Suprapubic skin (tissue), 4 donors: ENCODE measurements at places on chromosomes 16 and 17. TPM values are rescaled to one million over a fixed set of nuclear protein-coding genes. Genes with fewer than 3 reads are reported as not detected.

DNA sequence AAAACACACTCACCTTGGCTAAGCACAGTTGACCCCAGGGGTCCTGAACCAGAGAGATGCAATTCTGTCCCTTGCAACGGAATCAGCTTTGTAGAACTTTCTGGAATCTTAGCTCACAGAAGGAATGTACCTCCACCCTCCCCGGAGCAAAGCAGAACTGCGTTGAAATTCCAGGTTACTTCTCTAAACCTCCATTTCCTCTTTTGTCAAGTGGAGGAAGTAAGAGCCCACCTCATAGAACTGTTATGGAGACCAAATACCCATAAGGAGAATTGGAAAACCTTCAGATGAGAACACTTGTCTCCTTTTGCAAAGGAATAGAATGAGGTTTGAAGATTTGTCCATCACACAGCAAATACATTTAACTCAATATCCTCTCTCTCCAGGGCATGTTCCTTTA lies 86.6 kb upstream of the RBBP6 start:
- H3K27me3 ChIP-seq = no peaks in the 10 kb centered on the region
- no peak overlapping the region for H3K27ac ChIP-seq

DNA sequence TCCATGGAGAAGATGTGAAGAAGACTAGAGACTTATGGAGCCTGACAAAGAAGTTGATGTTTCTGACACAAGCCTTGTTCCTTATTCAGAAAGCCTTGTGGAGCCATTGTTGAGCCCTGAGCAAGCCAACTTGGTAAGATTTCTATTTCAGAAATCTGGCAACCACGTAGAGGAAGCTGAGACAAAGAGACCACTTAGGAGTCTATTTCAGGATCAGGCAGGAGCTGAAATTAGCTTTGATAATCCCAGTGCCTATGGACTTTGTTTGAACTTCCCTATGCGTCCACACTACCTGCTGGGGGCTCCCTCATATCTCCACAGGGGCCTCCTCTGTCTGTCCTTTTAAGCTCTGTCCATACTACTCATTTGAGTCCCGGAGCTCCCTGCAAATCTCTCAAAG lies 540.0 kb upstream of the GOT2 start:
- H3K27me3 ChIP-seq = no peaks in the 10 kb centered on the region
- H3K4me1 ChIP-seq = no peaks in the 10 kb centered on the region
- no peak overlapping the region for H3K27ac ChIP-seq
- H3K4me3 ChIP-seq = no peak overlapping the region
- DNase-seq = no peak

DNA sequence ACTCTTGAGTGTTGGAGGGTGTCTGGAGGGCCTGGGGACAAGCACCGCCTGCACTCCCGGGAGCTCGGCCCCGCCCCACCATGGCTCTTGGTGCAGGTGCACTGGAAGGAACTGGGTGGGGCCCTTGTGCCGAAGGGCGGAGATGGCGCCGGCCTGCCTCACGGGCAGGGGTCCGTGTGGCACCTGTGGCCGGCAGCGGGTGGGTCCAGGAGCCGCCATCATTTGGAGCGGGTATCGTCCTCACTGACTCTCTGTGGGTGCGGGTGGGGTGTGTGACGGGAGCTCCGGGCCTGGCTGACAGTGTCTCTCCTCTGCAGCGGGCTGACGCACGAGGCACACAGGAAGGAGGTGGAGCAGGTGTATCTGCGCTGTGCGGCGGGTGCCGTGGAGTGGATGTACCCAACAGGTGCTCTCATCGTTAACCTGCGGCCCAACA lies 5.2 kb downstream of the METRNL start:
- H3K27ac ChIP-seq = peak overlapping the region; percentile 92
- DNase-seq = no peak
- H3K4me1 ChIP-seq = peaks cover 88% of the 10 kb centered on the region
- peaks cover 21% of the 10 kb centered on the region for H3K36me3 ChIP-seq
- H3K4me3 ChIP-seq = peak overlapping the region; percentile 15

DNA sequence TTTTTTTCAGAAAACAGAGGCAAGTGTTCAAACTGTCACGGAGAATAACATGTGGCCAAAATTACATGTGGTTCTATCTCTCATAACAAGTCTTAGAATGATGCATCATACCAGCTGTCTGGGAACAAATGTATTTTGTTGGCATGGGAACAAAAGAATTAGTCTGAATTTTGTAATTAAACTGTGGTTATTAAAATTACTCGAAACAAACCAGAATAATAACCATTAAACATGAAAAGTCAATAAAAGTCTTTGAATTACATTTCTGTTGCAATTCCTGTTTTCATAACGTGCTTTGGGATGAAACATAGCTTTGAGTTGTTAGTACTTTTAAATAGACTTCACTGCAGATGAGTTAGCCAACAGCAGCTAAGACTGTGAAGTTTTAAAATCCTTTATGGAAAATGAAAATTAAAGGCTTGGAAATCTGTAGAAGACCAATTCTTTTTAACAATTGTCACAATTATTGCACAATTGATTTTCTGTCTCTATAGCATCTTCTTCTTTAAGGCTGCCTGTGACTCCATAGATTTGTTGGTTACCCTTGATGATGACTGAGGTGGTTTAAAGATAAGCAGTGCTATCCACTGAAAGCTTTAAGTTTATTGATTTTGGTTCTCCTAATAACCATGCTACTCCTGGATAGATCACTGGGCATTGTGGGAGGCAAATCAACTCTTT lies 117.9 kb upstream of the AXIN2 start:
- H3K4me3 ChIP-seq = no peak overlapping the region
- no peaks in the 10 kb centered on the region for H3K36me3 ChIP-seq
- no peak overlapping the region for H3K27ac ChIP-seq
- no peaks in the 10 kb centered on the region for H3K27me3 ChIP-seq
- peaks cover 5% of the 10 kb centered on the region for H3K4me1 ChIP-seq

- peak overlapping the region; percentile 75 for H3K4me3 ChIP-seq
- H3K36me3 ChIP-seq = no peaks in the 10 kb centered on the region
- no peaks in the 10 kb centered on the region for H3K27me3 ChIP-seq
- H3K4me1 ChIP-seq = peaks cover 22% of the 10 kb centered on the region
- peak overlapping the region; percentile 61 for H3K27ac ChIP-seq
- DNase-seq = no peak
Observed at GRCh38 chr16:53704445-53704813, 473 bp downstream of the FTO start.

DNA sequence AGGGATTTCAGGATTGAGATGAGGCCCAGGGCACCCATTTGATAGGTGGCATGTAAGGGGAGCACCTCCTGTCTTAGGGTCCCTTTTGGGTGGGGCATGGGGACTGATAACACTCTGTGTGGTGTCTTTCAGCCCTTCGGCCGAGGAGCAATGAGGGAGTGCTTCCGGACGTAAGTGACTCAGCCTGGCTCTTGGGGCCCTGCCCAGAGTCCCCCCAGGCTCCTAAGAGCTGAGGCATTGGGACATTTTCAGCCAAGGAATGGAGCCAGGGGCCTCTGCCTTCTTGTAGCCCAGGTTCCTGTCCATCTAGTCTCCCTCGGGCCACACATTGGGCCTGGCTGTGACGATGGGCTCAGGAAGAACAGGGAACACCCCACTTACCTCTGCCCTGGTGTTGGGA lies 44.4 kb downstream of the EEF2K start:
- no peak for DNase-seq
- no peaks in the 10 kb centered on the region for H3K27me3 ChIP-seq
- no peak overlapping the region for H3K4me3 ChIP-seq
- H3K36me3 ChIP-seq = peaks cover 82% of the 10 kb centered on the region
- no peaks in the 10 kb centered on the region for H3K4me1 ChIP-seq
- H3K27ac ChIP-seq = no peak overlapping the region

DNA sequence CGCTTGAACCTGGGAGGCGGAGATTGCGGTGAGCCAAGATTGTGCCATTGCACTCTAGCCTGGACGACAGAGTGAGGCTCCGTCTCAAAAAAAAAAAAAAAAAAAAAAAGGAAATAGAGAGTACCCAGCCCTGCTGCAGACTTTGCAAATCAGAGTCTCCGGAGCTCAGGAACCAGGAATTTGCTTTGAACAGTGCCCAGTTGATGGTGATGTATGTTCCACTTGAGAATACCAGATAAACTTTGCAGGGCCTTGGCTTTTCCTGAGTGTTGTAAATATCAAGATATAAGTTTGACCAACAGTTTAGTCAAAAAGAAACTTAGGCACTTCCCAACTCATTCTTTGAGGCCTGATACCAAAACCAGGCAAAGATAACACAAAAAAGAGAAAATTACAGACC lies 30.6 kb upstream of the MAP3K14 start:
- H3K4me1 ChIP-seq = peaks cover 23% of the 10 kb centered on the region
- H3K4me3 ChIP-seq = no peak overlapping the region
- no peak for DNase-seq
- no peaks in the 10 kb centered on the region for H3K27me3 ChIP-seq

- no peak for DNase-seq
- no peaks in the 10 kb centered on the region for H3K4me1 ChIP-seq
- no peak overlapping the region for H3K4me3 ChIP-seq
- H3K36me3 ChIP-seq = no peaks in the 10 kb centered on the region
Observed at GRCh38 chr17:34131386-34131785, 123.7 kb upstream of the CCL2 start.

DNA sequence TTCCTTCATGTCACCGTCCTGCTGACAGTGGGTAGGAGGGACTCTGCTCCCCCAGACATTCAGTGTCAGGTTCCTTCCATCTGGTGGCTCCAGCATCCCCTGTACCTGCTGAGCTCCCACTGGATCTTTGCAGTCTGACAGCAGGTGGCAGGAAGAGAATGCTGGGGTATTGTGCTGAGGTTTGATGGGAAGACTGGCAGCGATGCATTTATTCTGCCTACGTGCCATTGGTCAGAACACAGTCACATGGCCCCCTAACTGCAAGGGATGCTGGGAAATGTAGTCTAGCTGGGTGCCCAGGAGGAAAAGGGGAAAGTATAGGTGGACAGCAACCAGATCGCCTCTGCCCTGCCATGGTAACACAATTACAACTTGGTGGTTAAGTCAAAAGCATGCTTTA lies 44.4 kb downstream of the IRX3 start:
- no peak for DNase-seq
- peaks cover 3% of the 10 kb centered on the region for H3K4me1 ChIP-seq
- H3K36me3 ChIP-seq = no peaks in the 10 kb centered on the region
- no peak overlapping the region for H3K27ac ChIP-seq
- peaks cover 8% of the 10 kb centered on the region for H3K27me3 ChIP-seq

- no peak overlapping the region for H3K4me3 ChIP-seq
- DNase-seq = no peak
- H3K4me1 ChIP-seq = peaks cover 60% of the 10 kb centered on the region
Observed at GRCh38 chr17:17088086-17088485, 45.8 kb downstream of the MPRIP start.

DNA sequence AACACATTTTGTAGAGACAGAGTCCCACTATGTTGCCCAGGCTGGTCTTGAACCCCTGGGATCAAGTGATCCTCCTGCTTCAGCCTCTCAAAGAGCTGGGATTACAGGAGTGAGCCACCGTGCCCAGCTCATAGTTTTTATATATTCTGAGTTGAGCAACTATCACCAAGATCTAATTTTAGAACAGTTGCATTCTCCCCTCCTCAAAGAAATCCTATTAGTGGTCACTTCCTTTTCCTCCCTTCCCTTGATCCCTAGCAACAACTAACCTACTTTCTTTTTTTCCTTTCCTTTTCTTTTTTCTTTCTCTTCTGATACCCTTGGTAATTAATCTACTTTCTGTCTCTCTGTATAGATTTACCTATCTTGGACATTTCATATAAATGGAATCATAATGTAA lies 61.5 kb upstream of the B4GALNT2 start:
- no peak overlapping the region for H3K27ac ChIP-seq
- no peaks in the 10 kb centered on the region for H3K36me3 ChIP-seq
- H3K4me1 ChIP-seq = no peaks in the 10 kb centered on the region
- H3K4me3 ChIP-seq = no peak overlapping the region

DNA sequence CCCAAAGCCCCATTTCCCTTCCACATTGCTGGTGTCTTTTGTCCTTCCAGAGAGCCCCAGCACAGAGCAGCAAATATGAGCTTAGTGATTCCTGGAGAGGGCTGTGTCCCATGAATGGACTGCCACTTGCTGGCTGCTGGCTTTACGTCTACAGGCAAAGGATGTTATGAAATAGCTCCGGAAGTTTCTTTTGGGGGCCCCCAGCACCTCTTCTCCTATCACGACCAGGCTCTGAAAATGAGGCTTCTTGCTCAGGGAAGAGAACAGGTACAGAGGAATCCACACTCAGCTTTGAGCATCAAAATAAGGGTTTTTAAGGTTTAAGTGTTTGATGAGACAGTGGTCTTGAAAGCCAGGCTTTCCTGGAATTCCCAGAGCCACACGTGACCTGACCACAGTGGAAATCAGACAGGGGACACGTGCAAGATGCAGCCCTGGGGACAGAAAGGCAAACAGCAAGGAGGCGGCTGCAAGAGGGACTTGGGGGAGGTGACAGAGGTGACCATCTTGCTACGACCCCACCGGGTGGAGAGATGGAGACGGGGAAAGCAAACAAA lies 58.1 kb downstream of the ZDHHC7 start:
- no peak for DNase-seq
- no peak overlapping the region for H3K4me3 ChIP-seq

- no peaks in the 10 kb centered on the region for H3K27me3 ChIP-seq
- no peak for DNase-seq
Observed at GRCh38 chr17:20270369-20270768, 197.0 kb downstream of the LGALS9B start.

DNA sequence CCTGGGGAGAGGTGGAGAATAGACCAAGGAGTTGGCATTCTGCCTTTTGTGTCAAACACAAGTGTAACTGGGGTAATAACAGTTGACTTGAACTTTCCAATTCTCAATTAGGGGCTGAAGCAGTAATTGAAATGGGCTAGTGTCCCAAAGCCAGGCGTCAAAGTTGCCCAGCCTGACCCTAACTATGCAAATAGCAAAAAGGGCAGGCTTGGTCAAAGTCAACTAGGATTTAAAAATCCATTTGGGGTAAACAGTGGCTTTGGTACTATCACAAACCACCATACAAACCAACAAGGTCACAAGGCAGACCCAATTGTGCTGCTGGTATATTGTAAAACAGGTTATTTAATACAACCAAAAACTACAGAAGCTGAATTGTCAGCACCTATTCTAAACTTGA lies 18.0 kb downstream of the NFE2L1 start:
- no peaks in the 10 kb centered on the region for H3K27me3 ChIP-seq
- DNase-seq = no peak
- peaks cover 37% of the 10 kb centered on the region for H3K4me1 ChIP-seq
- peaks cover 63% of the 10 kb centered on the region for H3K36me3 ChIP-seq

Gene PLEKHM1
- 124 TPM for total RNA-seq

Gene SOX8
- 4.0 TPM for total RNA-seq

Gene CA10
- total RNA-seq = not detected

Gene USP10
- total RNA-seq = 70.7 TPM

Gene RSPRY1
- 48.3 TPM for total RNA-seq

Gene PERCC1
- not detected for total RNA-seq

Gene C1QTNF8
- total RNA-seq = not detected
